ENCODE measurements at places on chromosomes 2 and 18.

DNA sequence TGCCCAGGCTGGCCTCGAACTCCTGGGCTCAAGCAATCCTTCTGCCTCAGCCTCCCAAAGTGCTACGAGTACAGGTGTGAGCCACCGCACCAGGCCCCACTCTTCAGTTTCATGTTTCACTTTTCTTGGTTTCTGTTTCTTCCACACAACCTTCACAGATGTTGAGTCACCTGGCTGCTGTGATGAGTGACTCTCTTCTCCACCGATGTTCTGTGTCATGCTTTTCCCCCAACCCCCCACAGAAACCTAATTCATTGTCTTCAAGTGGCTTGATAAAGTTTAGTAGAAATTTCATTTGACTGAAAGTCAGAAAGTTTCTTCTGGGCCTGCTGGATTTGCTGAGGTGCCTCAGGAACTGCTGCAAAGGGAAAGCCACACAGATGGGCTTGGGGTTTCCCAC is 78.5 kb downstream of the SPHKAP start:
- DNase-seq, result no peak

DNA sequence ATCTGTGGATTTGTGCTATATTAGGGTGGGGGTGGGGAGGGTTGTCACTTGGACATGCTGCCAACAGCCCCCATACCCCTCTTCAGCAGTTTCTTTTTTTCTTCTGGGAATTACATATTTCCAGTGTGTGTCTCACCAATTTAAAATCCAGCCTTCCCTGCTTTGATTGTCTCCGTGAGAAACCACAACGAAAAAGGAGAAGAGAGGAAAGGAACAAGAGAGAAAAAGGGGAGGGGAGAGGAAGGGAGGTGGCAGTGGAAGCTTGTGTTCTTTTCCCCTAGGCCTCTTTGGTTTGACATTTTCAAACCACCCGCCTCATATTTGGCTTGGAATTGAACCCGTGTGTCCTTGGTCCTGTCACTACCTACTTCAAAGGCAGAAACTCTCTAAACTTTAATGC is 860 bp downstream of the CTNNA2 start:
- no peak for DNase-seq

- no peak for DNase-seq
Measured at GRCh38 chr2:106561803-106562202, 74.6 kb downstream of the CD8B2 start.

- no peak for DNase-seq
Measured at GRCh38 chr2:47617028-47617427, 165.9 kb upstream of the MSH6 start.

GRCh38 chr2:226888378-226888965 is 52.6 kb downstream of the RHBDD1 start:
- no peak for DNase-seq

DNA sequence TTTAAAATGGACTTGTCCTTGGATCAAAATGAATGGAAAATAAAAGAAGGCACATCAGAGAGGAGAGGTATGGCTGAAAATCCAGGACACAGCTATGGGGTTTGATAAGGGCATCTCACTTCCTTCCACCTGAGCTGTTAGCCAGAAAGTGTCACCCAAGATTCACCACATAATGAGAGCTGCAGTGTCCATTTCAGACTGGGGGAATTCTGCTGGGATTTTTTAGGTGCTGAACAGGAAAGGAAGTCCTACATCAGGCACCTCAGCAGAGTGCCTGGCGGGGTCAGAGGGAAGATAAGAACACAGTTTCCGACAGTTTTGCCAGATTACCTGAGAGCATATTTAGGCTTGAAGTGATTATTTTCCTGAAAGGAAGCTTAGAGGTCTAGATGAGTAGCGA is 187.6 kb upstream of the HNMT start:
- DNase-seq, result no peak

DNA sequence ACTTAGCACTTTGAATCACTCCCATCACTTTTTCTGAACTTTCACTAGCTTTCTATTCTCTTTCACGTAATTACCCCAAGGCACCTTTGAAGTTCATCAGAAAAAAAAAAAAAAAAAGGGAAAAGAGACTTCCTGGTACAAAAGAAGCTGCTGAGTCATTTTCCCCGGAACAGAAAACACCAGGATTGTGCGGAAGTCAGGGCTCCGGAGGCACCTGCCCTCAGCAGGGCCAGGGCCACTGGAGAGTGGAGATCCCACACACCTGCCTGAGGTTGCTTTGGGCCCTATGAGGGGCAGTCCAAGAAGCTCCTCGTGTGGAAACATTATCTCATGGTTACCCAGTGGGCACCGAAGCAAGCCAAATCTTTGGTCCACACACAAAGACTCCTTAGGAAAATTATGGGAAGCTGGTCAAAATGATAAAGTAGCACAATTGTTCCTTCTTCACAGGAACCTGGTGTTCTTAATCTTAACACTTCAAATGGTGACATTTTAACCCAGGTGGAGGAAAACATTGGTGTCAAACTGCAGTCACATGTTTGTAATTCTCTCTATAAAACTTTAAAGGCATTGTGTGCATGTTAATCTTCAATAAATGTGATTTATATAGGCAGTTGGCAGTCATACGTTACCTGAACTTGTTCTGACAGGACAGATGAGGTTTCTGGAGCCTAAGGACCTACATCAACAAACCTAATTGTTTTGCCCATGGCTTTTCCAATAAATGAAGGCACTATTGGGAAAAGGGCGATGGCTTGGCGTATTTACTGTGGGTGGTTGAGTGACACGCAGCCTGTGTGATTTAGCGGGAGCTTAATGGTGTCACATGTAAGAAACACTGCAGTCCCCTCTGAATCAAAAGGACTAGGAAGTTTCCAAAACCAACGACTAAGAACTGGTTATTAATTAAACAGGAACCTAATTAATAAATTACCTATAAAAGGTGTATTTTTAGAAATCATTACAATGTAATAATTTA is 23.4 kb upstream of the FAM110C start:
- no peak for DNase-seq

DNA sequence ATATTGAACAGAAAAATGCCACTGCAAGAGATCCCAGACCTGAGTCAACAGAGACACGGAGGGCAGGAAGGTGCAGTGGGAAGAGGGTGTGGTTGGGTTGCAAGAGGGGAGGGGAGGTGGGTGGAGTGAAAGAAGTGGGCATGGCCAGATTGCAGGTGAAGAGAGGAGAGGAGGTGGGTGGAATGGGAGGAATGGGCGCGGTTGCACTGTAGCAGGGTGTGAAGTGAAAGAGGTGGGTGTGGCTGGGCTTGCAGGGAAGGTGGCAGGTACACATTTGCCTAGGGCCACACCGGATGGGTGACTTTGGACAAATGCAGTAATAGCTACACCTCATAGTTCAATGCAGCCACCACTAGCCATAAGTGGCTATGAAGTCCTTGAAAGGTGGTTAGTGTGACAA is 71.1 kb downstream of the DOCK10 start:
- DNase-seq, result no peak

DNA sequence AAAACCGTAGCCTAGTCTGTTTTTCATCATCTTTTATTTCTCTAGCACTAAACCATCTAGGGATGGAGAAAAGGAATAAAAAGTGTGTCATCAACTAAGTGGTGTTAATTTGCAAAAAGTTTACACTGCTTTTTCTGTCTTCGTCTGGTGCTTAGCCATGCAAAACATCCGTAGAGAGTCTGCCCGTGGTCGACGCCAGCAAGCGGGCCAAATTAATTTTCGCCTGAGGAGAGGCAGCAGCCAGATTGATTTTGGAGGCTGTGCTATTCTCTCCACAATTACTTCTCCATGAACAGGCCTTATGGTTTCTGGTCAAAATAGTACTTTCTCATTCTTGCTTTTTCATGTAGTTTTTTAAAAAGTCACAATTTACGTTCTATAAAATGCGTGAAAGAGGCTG is 46.3 kb downstream of the TNFRSF11A start:
- no peak for DNase-seq

DNA sequence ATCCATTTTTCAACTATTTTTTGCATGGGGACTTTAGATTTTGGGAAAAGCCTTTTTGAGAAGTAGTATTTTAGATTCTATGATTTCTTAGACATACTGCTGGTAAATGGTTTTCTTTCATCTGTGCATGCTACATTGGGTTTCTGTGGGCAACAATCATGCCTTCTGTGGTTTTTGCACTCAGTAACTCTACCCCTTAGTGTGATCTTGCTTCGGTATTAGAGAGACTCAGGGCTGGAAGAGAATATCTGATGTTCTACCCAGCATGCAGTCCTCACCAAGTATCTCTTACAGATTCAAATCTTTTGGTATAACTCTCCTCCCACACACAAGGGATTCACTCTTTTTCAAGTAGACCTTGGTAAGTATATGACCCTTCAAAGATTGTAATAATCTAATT is 183.0 kb downstream of the PMAIP1 start:
- no peak for DNase-seq

- DNase-seq, result no peak
Measured at GRCh38 chr2:98568161-98568956, 40.0 kb downstream of the COA5 start.

GRCh38 chr2:118322406-118322805 is 234.1 kb downstream of the INSIG2 start:
- no peak for DNase-seq

GRCh38 chr2:3661149-3661660 is 3.2 kb downstream of the ALLC start:
- DNase-seq, result no peak

DNA sequence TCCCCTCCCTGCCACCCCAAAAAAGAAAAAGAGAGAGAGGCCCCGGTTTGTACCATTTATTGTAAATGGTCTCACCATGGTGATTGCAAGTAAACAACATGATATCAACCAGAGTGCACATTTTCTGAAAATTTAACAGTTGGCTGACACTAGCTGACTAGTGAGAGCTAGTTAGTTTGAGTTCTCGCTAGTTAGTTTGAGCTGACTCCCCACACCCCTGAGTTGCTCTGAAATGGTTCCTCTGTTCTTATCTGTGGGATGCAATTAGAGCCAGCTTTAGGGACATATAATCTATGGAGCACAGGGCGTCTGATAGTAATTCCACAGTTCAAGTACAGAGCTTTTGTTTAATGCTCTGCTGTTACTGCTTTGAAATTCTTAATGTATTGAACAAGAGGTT is 13.1 kb downstream of the CASP10 start:
- no peak for DNase-seq

GRCh38 chr18:31830686-31831085 is 70.0 kb upstream of the SLC25A52 start:
- DNase-seq, result no peak

- DNase-seq, result no peak
Measured at GRCh38 chr2:79099140-79099686, 11.4 kb upstream of the REG1B start.

- no peak for DNase-seq
Measured at GRCh38 chr2:8534729-8535468, 147.0 kb upstream of the ID2 start.

DNA sequence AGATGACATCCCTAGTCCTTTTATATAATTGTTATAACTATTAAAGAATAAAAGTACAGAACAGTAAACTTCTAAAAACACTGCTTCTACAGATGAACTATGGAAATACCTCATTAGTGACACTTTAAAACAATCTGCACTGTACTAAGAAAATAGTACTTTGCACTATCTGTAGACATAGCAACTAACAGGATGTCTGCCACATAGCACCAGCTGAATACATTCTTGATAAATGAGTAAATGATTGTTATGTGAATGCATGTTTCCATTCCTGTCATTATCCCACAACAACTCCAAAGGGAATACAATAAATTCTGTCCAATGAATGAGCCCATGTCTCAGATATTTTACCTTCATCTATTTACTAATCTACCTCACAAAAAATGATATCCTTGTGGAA is 115.3 kb upstream of the SLC35G4 start:
- DNase-seq, result no peak

GRCh38 chr2:176149939-176150583 is 1.3 kb upstream of the HOXD4 start:
- DNase-seq, result no peak

GRCh38 chr2:42314892-42315468 is 46.0 kb downstream of the COX7A2L start:
- DNase-seq, result no peak

DNA sequence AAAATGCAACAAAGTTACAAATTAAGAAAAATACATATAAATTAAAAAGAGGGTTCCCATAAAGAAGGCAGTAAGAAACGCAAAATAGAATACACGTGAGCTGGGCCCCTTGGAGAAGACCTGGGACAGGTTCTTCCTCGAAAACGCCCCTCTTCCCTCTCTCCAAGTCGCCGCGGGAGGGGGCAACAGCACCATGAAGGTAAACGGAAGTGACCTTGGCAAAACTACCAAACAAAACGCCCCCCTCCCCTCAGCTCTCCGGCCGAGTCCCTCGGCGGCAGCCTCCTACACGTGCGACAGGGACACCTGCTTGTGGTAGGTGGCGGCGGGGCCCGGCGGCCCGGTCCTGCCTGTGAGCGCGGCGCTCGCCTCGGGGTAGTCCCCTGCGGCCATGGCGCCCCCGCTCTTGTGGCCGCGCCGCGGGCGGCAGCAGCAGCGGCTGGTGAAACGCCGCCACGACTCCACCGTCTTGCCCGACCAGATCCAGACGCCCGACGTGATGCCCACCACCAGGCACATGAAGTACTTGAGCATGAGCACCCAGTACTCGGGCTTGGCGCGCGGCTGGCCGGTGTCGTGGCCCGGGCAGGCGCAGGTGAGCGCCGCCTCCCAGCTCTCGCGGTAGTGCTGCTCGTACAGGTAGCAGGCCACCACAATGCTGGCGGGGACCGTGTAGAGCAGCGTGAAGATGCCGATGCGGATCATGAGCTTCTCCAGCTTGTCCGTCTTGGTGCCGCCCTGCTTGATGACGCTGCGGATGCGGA is 2.8 kb downstream of the FZD5 start:
- no peak for DNase-seq

GRCh38 chr2:120832296-120833070 is 96.8 kb downstream of the GLI2 start:
- DNase-seq, result no peak

Data from T-helper 22 cell (primary cell).